Natural killer cell treated with Interleukin-12 subunit alpha and Interleukin-12 subunit beta and Interleukin-15 and Interleukin-18, amount 100 ng/mL, for 72 hours (primary cell): ENCODE measurements at places on chromosomes 12 and 14. TPM values are rescaled to one million over a fixed set of nuclear protein-coding genes. Genes with fewer than 3 reads are reported as not detected.

GSC gene
- not detected for total RNA-seq

CDH24 gene
- 0.73 TPM for total RNA-seq

CCDC197 gene
- not detected for total RNA-seq

HOXC13 gene
- not detected for total RNA-seq

GABARAPL1 gene
- 48.8 TPM for total RNA-seq

SMIM41 gene
- not detected for total RNA-seq

KCTD10 gene
- total RNA-seq = 92.0 TPM

C12orf56 gene
- not detected for total RNA-seq

PRKAB1 gene
- 27.4 TPM for total RNA-seq

B3GNT4 gene
- 0.90 TPM for total RNA-seq

FOXA1 gene
- not detected for total RNA-seq

JPH4 gene
- 0.07 TPM for total RNA-seq

GLT8D2 gene
- not detected for total RNA-seq

KERA gene
- not detected for total RNA-seq

ADAM21 gene
- total RNA-seq = not detected

WNT1 gene
- total RNA-seq = not detected

MYF6 gene
- not detected for total RNA-seq

CBLN3 gene
- 10.9 TPM for total RNA-seq

ALX1 gene
- total RNA-seq = not detected

SHMT2 gene
- total RNA-seq = 355 TPM

AMN1 gene
- 3.6 TPM for total RNA-seq

IL26 gene
- 19.1 TPM for total RNA-seq

KCNC2 gene
- not detected for total RNA-seq

TMPRSS12 gene
- not detected for total RNA-seq

SLC17A8 gene
- total RNA-seq = not detected

SMCO2 gene
- 1.0 TPM for total RNA-seq

CEBPE gene
- not detected for total RNA-seq

IL31 gene
- total RNA-seq = not detected

GLT1D1 gene
- 0.14 TPM for total RNA-seq

TPPP2 gene
- total RNA-seq = not detected

TAS2R43 gene
- total RNA-seq = 1.0 TPM

C14orf39 gene
- total RNA-seq = not detected

NOVA1 gene
- total RNA-seq = not detected

NKX2-1 gene
- total RNA-seq = not detected
